Pancreas (tissue), 10 donors: ENCODE measurements at places on chromosomes 12 and 14. TPM values are rescaled to one million over a fixed set of nuclear protein-coding genes. Genes with fewer than 3 reads are reported as not detected.

DNA sequence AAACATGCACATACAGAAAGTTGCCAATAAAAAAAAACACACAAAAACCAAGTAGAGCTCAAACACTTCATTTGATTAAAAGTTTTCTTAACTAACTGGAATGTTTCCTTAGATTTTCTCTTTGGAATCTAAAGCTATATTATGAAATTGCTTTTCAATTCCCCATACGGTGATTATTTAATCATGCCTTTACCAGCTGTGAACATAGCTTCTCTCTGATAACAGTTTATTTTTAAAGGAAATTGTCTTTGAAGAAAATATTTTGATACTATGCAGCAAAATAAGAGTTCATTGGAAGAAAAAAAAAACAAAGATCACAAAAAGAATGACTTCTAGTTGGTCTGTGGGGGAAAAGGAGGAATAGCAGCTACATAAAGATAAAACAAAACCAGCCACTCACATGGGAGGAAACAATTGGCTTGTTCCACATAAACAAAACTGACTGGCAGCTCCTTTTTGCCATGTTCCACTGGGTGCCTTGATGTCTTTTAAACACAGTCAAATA, 71.4 kb downstream of the BMP4 start:
- H3K27ac ChIP-seq: no peak overlapping the region
- no peaks in the 10 kb centered on the region for H3K36me3 ChIP-seq
- DNase-seq: no peak

- no peaks in the 10 kb centered on the region for H3K27me3 ChIP-seq
- DNase-seq: no peak
- H3K4me1 ChIP-seq: no peaks in the 10 kb centered on the region
- no peaks in the 10 kb centered on the region for H3K36me3 ChIP-seq
- no peak overlapping the region for H3K27ac ChIP-seq
- H3K4me3 ChIP-seq: no peak overlapping the region
Measured at GRCh38 chr14:89454996-89455395, 38.0 kb upstream of the FOXN3 start.

- no peak for DNase-seq
- no peaks in the 10 kb centered on the region for H3K4me1 ChIP-seq
- no peaks in the 10 kb centered on the region for H3K27me3 ChIP-seq
- H3K4me3 ChIP-seq: no peak overlapping the region
- no peak overlapping the region for H3K27ac ChIP-seq
Measured at GRCh38 chr12:3515506-3515905, 24.5 kb downstream of the PRMT8 start.

GRCh38 chr12:69875416-69875935, 50.4 kb downstream of the MYRFL start:
- no peak overlapping the region for H3K27ac ChIP-seq
- DNase-seq: no peak
- no peaks in the 10 kb centered on the region for H3K27me3 ChIP-seq
- H3K36me3 ChIP-seq: no peaks in the 10 kb centered on the region
- no peak overlapping the region for H3K4me3 ChIP-seq
- no peaks in the 10 kb centered on the region for H3K4me1 ChIP-seq

GRCh38 chr14:101963656-101964296, 597 bp upstream of the DYNC1H1 start:
- no peaks in the 10 kb centered on the region for H3K36me3 ChIP-seq
- H3K27me3 ChIP-seq: no peaks in the 10 kb centered on the region
- H3K4me3 ChIP-seq: no peak overlapping the region
- peaks cover 6% of the 10 kb centered on the region for H3K4me1 ChIP-seq

- H3K27me3 ChIP-seq: no peaks in the 10 kb centered on the region
- peak; percentile 87 for DNase-seq
- H3K36me3 ChIP-seq: no peaks in the 10 kb centered on the region
- H3K4me1 ChIP-seq: peaks cover 21% of the 10 kb centered on the region
Measured at GRCh38 chr12:132428936-132429601, 60.9 kb upstream of the FBRSL1 start.

- no peaks in the 10 kb centered on the region for H3K27me3 ChIP-seq
- no peaks in the 10 kb centered on the region for H3K36me3 ChIP-seq
- H3K27ac ChIP-seq: no peak overlapping the region
- H3K4me1 ChIP-seq: no peaks in the 10 kb centered on the region
- no peak overlapping the region for H3K4me3 ChIP-seq
Measured at GRCh38 chr12:20128928-20129327, 239.4 kb upstream of the PDE3A start.

Gene SVOP
- 1.3 TPM for total RNA-seq

Gene NFATC4
- 12.8 TPM for total RNA-seq

Gene GNB3
- 1.9 TPM for total RNA-seq

Gene REP15
- total RNA-seq: 0.98 TPM

Gene ARID2
- 15.2 TPM for total RNA-seq
